ENCODE measurements at places on chromosomes 7 and 10.

GRCh38 chr7:8129318-8129659, 132.7 kb downstream of the ICA1 start:
- DNase-seq: no peak

DNA sequence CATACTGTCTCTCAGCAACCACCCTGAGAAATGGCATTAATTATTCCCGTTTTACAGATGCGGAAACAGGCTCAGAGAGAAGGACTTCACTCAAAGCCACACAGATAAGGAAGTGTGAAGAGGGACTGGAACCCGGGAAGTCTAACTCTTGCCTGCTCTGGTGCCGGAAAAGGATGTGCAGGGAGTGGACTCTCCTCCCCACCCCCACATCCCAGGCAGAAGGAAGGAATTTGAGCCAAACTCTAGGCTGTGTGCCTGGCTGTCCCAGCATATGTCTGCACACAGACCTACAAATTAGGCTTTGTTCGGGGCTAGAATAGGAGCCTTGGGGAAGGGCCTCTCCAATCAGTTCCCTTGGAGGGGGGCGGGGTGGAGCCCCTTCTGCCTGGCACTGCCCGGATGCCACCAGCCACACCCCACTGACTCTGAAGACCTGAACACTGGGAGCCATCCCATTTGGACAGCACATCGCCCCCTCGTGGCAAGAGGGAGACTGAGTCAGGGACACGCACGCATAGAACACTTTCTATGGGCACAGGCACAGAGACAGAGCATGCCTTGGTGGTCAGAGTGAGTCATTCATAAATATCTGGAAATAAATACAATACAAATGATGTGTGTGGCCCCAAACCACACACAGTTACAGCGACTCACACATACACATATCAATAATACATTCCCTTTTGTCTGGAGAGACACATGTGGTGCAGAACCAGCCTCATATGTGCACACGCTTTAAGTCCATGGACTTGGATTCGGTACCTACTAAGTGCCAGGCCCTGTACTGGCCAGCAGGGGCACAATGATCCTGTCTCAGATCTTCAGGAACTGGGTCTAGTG, 13.1 kb downstream of the LZTS2 start:
- DNase-seq: peak; percentile 98

- no peak for DNase-seq
Observed at GRCh38 chr10:18456984-18457383, 194.4 kb downstream of the NSUN6 start.

DNA sequence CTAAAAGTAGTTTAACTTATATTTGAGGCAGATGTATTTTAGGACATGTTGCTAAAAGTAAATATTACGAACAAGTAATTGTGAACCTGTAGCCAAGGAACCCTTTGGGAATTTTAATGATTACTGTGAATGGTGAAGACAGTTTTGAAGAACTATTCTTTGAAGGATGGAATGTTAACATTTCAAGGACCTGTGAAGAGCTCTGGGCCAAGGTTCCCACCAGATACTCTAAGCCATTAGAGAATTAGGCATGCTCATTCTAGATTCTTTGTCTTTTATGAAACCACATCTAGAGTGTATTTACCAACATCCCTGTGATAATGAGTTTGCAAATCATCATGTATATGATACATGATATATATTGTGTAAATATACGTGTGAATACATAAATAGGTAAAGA, 99.8 kb downstream of the SEPTIN7 start:
- no peak for DNase-seq

- DNase-seq: no peak
Observed at GRCh38 chr10:108788891-108789290, 1134.4 kb downstream of the XPNPEP1 start.

DNA sequence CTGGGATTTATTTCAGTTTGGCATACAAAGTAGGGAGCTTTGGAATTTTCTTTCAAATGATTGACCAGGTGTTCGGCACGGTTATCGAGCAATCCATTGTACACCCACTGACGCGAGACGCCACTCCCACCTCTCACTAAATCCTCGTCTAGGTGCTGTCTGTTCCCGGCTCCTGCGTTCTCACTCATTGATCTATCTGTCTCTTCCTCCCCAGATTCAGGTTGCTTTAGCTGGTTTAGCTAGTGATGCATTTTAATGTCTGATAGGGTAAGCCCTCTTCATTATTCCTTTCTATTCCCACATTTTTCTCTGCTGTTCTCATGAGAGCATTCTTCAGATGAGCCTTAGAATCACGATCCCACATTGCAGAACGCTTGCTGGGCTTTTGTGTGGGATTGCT, 91.7 kb downstream of the ELFN1 start:
- DNase-seq: no peak

GRCh38 chr10:97869091-97870042, 19.7 kb downstream of the GOLGA7B start:
- peak; percentile 92 for DNase-seq

DNA sequence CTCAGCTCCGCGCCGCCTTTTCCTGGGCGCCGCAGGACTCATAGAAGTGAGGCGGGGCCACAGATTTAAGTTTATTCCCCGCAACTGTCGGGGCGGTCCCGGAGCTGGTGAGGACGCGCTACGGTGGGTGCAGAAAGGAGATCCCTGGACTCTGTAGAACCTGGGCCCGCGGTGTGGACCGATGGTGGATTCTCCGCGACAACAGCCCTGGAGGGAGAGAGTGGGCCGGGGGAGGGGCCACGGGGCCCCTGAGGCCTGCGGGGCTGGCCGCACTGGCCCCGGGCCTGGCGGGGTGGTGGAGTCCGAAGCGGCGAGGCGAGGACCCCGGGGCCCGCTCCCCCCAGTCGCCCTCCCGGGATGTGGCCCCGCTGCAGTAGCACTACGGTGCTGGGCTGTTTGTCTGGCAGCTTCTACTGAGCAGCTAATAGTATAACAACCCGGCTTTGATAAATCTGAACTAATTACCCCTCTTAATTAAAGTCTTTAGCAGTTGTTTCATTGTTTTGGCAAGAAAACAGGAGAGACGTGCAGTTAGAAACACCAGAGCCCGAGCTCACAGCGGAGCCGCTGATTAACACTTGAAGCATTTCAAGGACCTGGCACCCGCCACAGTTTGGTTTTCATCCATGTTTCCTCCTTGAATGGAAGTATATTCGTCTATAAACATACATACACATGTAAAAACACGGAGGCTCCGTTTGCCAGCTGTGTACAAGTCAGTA, 4.2 kb downstream of the FEZF1 start:
- no peak for DNase-seq

- no peak for DNase-seq
Observed at GRCh38 chr7:101235050-101235449, 2.6 kb downstream of the CLDN15 start.

DNA sequence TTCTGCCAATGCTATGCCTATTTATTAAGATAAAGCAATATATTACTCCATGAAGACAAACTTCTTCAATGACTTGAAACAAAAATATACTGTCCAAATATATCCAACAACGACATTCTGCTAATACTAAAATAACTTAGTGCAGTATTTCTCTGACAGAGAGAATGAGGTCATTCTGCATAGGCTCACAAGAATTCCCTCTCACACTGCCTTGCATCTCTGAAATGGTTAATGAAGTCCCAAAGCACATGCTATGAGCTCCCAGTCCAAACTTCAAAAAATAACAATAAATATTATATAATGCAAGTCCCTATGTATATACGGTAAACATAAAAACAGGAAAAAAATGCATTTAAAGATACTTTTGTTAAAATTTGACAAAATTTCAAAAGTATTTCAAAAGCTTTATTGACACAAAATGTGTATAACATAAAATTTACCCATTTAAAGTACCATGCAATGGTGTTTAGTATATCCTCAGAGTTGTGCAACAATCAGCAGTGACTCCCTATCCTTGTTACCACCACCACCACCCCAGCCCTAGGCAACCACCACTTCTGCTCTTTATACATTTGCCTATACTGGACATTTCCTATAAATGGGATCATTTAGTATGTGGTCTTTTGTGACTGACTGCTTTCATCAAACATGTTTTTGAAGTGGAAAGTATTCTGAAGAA, 27.6 kb downstream of the CHCHD3 start:
- DNase-seq: no peak

- no peak for DNase-seq
Observed at GRCh38 chr7:918441-919113, 35.9 kb downstream of the ADAP1 start.

DNA sequence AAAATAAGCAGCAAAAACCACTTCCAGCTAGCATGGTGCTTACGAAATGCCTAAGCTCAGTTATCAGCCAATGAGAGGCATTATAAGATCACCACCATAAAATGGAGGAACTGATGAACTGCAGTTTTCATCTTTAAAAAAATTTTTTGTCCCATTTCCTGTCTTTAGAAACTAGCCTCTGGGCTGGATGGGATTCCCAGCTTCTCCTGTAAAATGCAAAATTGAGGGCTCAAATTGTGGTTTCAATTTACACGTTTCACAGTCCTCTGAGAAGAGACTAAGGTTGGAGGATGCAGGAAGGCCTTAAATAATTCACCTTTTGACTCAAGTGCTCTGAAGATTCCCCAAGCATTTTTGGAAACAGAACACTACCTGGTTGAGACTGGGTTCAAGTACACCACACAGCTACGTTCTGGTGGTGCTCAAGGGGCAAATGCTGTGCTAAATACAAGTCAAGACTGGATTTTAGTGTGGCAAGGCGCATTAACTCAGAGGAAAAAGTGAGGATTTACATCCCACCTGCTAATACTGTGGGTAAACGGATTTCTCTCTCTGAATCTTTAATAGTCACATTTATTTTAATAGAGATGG, 951 bp downstream of the ZNF25 start:
- peak; percentile 35 for DNase-seq

DNA sequence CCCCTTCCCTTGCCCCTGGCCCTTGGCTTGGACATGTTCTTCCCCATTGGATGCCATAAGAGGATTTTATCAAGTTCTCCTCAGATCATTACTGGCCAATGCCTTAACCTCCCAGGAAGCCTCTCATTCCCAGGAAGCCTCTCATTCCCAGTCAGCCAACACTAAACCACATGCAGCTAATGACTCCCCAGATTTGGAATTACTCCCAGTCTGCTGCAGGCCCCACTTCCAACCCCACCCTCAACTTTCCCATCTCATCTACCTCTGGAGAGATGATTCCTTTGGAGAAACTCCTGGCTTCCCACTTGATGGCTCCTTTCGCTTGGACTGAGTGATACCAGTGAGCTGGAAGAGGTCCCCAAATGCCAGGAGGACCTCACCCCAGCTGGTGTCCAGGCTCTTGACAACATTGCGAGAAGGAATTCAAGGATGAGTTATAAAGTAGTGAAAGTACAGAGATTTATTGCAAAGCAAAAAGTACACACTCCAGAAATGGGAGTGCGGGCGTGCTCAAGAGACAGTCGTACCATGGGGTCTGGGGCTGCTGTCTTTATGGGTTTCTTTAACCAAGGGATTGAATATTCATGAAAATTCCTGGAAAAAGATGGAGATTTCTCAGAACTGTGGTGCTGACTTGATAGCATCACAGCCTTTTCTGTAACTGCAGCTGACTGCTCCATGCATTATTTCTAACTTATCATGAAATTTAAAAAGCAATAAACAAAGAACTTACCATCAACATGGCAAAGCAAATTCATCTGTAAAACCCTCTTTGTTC, 117.2 kb upstream of the ADCY1 start:
- no peak for DNase-seq

GRCh38 chr7:22563621-22564241, 63.7 kb upstream of the STEAP1B start:
- DNase-seq: no peak

DNA sequence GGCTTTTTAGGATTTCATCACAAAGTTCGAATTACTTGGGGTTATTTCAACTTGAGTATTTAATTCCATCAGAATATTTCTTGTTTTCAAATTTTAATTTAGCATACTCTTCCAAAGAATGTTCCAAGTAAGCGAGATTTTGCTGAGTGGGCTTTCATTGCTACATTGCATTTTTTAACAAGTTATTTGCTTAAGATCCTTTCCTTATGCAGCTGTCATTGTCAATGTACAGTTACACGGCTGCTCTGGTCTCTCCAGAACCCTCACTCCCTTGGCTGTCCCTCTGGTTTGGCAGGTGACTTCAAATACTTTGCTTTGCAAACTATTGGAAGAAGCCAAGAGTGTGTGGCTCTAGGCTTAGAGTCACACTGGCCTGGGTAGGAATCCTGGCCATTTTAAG, 80.0 kb downstream of the CFAP58 start:
- DNase-seq: no peak

GRCh38 chr10:125797424-125797823, 21.8 kb upstream of the MMP21 start:
- DNase-seq: no peak

GRCh38 chr7:140685407-140686087, 11.0 kb upstream of the NDUFB2 start:
- no peak for DNase-seq

- no peak for DNase-seq
Observed at GRCh38 chr7:22911889-22912288, 89.2 kb upstream of the TOMM7 start.

DNA sequence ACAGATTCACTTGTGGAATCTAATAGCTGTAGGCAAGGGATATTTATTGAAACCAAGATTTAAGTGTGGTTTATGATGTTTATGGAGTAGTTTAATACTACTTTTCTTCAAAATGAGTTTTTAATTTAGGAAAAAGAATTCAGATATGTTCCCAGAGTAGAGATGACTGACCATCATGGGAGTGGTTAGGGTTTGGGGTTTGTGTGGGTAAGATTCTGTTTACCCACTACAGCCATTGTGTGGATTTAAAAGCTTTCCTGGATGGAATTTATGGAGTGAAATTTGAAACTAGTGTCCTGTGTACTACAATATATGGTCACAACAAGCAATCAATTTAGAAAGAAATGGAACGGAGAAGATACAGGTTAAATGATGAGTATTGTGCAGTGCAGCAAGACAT, 453.5 kb downstream of the AUTS2 start:
- DNase-seq: no peak

DNA sequence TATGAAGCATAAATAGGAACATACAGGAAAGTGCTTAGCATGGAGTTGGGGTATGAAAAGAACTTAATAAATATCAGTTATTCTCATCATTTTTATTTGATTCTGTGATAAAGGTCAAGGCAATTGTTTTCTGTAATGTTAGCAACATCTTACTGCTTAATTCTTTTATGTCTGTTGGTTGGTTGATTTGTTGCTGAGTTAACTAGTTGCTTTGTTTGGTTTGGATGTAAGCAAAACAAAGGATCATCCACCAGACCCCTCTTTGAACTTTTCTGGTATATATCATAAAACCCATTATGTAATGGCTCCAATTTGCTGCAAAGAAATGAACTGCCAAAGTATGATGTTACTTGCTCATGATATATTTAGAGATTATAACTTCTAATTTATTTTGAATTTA, 44.5 kb downstream of the CH25H start:
- DNase-seq: no peak

DNA sequence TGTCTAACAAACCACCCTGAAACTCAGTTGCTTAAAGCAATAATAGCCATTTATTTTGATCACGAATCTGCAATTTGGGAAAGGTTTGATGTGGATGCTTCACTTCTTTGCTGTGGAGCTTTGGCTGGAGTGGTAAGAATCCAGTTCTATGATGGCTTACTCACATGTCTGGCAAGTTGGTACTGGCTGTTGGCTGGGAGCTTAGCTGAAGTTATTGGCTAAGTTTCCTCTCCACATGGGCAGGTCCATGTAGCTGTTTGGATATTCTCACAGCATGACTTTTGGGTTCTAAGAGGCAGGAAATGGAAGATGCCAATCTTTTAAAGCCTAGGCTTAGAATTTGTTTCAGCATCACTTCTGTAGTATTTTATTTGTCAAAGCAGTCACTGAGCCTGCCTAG, 277.6 kb upstream of the NRP1 start:
- no peak for DNase-seq

GRCh38 chr10:4826792-4827324, 851 bp downstream of the AKR1E2 start:
- DNase-seq: no peak

- no peak for DNase-seq
Observed at GRCh38 chr7:121914676-121915279, 41.8 kb downstream of the PTPRZ1 start.

- DNase-seq: no peak
Observed at GRCh38 chr7:68470836-68471435, 1127.3 kb upstream of the AUTS2 start.
